ENCODE measurements at places on chromosomes 13 and 19. TPM values are rescaled to one million over a fixed set of nuclear protein-coding genes. Genes with fewer than 3 reads are reported as not detected.

The CLEC4G gene
- total RNA-seq = not detected

The RFPL4A gene
- total RNA-seq = not detected

The CDX2 gene
- total RNA-seq = not detected

The ZNF135 gene
- total RNA-seq = not detected

The IRGC gene
- total RNA-seq = not detected

The ZNF540 gene
- total RNA-seq = 0.38 TPM

The ZNF441 gene
- 4.0 TPM for total RNA-seq

The EFNB2 gene
- total RNA-seq = 0.30 TPM

The MCF2L gene
- total RNA-seq = 0.09 TPM

The UTP14C gene
- 12.2 TPM for total RNA-seq

The MICU2 gene
- 34.2 TPM for total RNA-seq

The TRIP10 gene
- 67.7 TPM for total RNA-seq

DNA sequence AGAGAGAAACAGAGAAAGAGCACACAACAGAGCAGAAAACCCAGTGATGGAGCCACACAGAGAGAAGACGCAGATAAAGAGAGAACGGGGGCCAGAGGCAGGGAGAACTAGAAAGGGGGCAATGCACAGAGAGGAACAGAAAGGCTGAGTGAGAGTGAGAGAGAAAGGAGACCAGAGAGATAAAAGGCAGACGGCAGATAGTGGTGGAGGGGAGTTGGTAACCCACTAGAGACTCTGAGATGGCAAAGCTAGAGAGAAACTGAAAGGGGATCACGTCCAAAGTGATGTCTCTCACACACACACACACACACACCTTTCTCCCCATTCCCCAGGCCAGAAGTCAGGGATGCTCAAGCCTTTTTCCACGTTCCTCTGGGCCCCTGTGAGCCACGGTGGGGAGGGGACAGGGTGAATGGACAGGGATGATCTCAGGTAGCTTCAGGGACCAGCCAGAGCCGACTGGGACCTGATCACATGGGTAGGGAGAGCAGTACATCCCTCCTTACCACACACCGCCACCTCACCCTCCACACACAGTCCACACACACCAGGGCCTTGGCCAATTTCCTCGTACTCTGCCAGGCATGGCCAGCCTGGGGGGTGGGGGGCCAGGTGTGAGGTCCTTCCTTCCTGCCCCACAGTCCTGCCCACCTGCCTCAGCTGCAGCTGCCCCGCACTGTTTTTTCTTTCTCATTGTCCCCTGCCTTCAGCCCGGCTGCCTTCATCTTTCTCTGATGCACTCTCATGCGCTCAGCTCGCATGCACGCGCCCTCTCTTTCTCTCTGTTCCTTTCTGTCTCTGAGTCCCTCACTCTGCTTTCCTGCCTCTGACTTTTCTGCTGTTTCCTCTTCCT, 22.5 kb upstream of the POU2F2 start:
- peak; percentile 62 for DNase-seq

- DNase-seq = no peak
Observed at GRCh38 chr13:44765001-44765471, 188.9 kb upstream of the TSC22D1 start.

DNA sequence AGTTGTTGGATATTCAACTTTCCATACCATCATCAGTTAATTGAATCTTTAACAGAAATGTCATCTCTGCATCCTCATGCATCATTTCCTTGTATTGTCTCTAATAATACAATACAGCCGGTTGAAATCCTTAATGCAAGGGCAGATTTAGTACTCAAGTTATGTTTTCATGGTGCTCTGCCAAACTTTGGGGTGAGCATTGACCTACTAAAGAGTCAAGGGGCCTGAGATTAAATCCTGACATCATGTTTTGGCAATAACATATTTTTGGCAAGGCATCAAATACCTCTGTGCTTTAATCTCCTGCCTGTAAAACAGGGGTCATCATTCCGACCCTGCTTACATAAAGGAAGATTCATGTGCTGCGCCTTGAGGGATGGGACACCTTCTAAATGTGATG, 42.7 kb upstream of the ABCC4 start:
- DNase-seq = no peak

DNA sequence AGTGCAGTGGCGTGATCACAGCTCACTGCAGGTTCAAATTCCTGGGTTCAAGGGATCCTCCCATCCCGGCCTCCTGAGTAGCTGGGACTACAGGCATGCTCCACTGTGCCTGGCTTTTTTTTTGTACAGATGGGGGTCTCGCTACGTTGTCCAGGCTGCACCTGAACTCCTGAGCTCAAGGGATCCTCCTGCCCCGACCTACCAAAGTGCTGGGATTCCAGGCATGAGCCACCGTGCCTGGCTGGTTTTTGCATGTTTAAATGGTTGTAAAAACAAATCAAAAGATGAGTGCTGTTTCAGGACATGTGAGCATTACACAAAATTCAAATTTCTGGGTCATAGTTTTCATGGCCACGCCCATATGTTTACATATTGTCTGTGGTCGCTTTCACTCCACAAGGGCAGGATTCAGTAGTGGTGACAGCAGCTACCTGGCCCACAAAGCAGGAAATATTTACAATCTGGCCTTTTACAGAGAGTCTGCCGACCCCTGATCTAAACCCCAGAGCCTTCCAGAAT, 5.3 kb downstream of the MATK start:
- DNase-seq = no peak

GRCh38 chr19:31338069-31338776, 11.0 kb downstream of the TSHZ3 start:
- DNase-seq = peak; percentile 66

DNA sequence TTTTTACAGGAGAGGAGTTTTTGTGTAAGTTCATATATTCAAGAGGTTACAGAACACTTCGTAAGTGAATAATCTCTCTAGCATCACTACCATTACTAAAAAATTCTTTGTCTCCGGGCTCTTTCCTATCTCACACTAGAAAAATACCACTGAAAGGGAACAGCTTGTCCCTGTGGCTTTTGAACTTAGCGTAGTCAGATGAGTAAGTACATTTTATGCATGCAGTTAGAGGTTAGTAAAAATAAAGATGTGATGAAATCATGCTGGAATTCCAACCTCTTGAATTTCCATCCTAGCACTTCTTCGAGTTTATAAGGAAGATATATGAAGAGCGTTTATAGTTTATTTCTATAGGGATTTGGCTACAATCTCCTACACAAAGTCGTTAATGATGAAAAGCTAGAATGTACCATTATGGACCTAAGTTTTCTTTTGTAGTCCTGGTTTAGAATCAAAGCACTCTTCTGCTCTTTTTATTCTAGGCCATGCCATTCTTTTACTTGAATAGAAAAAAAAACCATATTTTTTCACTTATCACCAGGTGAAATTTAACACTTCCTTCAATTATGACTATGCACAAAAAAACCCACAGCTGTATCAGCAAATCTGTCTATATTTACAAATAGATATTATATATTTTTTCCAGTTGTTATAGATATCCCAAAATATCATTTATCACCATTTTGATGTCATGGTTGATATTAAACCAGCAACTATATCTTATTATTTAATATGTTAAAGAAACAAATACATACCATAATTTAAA, 139.9 kb upstream of the PCDH9 start:
- DNase-seq = no peak

DNA sequence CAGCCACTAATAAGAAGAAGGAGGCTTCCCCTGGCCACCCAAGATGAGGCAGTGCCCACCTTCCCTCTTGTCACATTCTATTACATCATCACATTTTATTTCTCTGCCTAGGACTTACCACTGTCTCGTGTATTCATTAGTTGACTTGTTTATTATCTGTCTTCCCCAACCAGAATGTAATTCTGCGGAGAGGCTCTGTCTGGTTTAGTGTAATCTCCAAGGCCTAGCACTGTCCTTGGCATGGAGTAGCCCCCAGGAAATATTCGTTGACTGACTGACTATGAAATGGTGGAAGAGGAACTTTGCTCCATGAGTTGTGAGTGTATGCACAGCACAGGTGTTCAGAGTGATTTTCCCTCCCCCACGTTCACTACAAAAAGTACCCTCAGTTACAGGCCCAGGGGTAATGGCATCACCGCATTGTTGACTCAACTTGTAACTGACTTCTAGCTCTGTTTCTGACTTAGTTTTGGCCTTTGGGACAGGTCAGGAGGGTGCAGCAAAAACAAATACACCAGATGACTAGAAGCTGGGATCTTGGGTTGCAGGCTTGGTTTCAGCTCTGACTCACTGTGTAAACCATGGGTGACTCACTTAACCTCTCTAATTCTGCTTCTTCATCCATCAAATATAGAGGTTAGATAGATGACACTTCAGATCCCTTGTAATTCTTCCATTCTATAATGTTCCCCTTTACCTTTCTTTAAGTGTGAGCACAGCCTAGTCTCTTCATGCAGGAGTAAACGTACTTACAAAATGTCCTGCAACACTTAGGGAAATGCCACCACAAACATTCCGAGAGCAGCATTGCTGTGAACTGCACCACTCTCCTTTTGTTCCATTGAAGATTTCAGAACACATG, 229.7 kb downstream of the KCNRG start:
- DNase-seq = peak; percentile 78

DNA sequence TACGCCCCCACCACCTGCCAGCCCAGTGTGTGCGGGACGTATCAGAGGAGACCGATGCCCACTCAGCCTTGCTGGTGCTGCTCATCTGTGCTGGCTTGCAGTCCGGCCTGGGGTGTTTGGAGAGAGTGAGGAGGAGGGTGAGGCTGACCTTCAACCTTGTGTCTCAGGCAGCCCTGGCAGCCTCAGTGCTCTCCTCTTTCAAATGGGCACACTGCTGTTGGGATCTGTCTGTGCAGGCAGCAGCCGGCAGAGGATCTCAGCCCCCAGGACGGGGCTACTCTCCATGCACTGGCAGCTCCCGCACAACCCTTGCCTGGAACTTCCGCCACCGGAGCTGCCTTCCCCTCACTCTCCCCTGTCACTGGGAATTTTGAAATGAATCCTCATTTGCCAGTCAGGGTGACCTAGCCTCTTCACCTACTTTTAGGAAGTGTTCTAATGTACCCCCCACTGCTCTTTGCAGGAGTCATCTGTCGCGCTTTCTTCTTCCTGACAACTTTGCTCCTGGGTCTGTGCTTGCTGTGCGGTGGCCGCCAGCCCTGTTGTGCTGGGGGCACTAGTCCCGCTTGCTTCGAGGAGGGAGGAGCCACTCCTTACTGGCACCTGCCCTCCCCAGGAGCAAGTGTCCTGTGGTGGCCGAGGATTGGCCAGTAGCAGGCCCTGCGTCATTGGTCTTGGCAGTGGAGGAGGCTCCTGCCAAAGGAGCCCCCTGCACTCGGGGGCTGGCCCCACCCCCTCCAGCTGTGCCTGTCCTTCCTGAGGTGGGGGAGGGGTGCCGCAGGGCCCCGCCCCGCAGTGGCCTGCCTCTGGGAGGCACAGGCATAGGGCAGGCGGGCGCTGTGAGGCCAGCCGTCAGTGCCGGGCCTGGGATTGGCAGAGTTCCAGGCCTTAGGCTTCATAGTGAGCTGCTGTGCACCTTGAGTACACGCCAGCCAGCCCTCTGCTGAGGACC, 53.4 kb downstream of the TSSK6 start:
- DNase-seq = peak; percentile 64

DNA sequence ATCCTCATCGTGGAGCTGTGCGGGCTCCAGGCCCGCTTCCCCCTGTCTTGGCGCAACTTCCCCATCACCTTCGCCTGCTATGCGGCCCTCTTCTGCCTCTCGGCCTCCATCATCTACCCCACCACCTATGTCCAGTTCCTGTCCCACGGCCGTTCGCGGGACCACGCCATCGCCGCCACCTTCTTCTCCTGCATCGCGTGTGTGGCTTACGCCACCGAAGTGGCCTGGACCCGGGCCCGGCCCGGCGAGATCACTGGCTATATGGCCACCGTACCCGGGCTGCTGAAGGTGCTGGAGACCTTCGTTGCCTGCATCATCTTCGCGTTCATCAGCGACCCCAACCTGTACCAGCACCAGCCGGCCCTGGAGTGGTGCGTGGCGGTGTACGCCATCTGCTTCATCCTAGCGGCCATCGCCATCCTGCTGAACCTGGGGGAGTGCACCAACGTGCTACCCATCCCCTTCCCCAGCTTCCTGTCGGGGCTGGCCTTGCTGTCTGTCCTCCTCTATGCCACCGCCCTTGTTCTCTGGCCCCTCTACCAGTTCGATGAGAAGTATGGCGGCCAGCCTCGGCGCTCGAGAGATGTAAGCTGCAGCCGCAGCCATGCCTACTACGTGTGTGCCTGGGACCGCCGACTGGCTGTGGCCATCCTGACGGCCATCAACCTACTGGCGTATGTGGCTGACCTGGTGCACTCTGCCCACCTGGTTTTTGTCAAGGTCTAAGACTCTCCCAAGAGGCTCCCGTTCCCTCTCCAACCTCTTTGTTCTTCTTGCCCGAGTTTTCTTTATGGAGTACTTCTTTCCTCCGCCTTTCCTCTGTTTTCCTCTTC, 6.3 kb downstream of the MYADM start:
- DNase-seq = peak; percentile 66

GRCh38 chr19:2588081-2588777, 112.3 kb downstream of the GADD45B start:
- DNase-seq = no peak

GRCh38 chr13:38980750-38981078, 9.9 kb downstream of the STOML3 start:
- no peak for DNase-seq

DNA sequence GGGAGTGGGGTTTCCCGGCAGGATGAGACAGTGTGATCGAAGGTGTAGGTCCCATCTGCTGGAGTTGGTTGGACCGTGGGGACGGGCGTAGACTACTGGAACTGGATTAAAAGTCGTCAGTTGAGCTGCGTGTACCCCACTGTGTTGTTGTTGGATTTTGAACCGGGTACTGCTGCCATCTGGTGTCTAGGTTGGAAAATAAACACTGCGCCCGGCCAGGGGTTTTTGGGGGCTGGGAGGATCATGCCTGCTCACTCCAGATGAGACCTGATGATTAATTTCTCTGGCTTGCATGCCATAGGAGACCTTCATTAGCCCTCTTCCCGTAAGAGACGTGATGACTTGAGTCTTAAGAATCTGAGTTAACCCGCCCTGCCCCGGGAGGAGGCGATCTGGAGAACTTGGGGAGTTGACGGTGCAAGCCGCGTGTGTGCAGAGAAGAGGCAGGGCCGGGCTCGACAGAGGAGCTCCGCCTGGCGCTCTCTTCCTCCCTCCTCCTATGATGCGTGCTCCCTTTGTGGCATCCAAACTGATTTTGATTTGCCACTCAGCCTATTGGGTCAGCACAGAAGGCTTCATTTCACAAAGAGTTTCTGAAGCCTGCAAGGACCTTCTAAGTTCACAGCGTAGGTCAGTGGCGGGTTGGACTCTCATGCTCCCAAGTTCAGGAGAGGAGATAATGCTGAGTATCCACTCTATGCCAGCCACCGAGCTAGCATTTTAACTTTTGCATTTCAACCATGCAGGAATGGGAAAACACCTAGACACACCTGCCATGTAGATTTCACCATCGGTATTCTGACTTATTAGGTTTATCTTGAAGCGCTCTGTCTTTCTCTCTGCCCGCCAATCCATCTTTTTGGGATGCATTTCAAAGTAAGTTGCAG, 2.7 kb downstream of the UHRF1 start:
- DNase-seq = peak; percentile 91

DNA sequence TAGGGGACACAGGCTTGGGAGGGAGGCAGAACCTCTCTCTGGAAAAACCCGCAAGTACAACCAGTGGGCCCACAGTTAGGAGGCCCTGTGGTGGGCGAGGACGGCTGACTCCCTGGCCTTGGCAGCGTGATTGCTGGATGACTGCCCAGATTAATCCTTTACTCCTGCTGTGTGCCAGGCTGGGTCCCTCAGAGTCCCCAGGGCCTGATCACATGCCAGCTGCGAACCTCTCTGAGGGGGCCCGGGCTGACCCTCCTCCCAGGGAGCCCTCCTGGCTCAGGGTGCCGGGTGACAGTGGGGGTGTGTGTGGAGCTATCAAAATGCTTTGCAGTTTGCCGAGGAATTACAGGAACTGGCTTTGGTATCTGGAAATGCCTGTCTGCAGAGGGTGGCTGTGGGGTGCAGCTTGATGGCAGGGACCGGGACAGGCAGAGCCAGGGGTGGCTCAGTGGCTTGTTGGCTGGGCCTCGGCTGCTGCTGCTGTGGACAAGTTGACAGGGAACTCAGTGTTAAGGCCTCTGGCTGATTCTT, 48.9 kb downstream of the DNM2 start:
- DNase-seq = no peak
